GF-D8 (cell line): ENCODE measurements at places on chromosomes 6 and 20.

GRCh38 chr6:127634178-127634577 is 57.2 kb downstream of the C6orf58 start:
- DNase-seq = no peak

GRCh38 chr6:32129297-32130088 is 595 bp downstream of the FKBPL start:
- DNase-seq = peak; percentile 49

DNA sequence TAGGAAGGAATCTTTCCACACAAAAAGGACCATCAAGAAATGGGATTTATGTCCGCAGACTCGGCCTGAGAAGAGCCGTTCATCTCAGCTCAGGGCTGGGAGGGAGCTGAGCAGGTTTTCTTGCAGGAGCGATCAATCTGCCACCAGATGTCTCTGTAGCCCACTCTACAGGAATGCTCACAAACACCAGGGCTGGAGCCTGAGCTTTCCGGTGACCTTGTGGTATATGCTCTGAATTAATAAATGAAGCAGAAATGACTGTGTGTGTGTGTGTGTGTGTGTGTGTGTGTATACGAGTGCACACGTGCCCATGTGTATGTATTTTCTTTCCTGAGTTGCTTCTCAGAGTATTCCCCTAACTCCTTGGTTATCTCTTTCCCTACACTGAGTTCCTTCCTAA is 12.0 kb downstream of the CD83 start:
- DNase-seq = no peak

GRCh38 chr6:142420802-142421201 is 119.0 kb downstream of the ADGRG6 start:
- DNase-seq = no peak

GRCh38 chr6:34132486-34133185 is 13.3 kb downstream of the GRM4 start:
- no peak for DNase-seq

DNA sequence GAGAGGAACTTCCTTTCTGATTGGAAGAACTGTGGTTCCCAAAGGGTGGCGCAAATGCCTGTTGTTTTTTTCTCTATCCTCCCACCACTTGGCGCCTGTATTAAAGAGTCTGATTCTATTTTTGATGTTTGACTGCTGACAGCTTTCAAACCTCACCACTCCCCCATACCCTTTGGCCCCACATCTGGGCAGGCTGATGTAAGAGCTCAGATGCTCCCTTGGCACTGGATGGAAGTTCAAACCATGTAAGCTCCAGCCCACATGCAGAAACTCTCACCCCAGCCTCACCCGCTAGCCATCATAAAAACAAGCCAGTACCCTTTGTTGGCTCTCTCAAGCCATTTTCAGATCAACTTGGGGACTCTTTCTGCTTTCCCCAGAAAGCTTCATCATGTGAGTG is 20.0 kb upstream of the TMEM14A start:
- no peak for DNase-seq

GRCh38 chr6:100269189-100269588 is 195.5 kb downstream of the SIM1 start:
- no peak for DNase-seq

- no peak for DNase-seq
Measured at GRCh38 chr6:109052852-109053251, 41.8 kb downstream of the SESN1 start.

DNA sequence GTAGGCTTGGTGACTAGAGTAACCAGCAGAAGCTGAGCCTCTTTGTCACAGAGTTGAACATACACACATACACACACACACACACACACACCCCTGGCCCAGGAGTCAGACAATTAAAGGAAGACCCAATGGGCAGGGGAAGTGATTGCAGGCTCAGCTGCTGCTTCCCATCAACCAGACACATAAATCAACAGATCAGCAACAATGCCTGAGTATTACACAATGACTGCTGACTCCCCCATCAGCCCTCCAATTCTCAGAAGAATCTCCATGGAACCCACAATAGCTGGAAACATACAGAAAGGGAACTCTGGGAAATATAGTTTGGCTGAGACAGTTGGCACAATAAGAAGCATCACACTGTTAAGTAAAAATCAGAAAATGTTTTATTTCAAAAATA is 270.4 kb upstream of the PLCB4 start:
- DNase-seq = no peak

GRCh38 chr6:168934660-168935627 is 318.7 kb downstream of the THBS2 start:
- DNase-seq = no peak

DNA sequence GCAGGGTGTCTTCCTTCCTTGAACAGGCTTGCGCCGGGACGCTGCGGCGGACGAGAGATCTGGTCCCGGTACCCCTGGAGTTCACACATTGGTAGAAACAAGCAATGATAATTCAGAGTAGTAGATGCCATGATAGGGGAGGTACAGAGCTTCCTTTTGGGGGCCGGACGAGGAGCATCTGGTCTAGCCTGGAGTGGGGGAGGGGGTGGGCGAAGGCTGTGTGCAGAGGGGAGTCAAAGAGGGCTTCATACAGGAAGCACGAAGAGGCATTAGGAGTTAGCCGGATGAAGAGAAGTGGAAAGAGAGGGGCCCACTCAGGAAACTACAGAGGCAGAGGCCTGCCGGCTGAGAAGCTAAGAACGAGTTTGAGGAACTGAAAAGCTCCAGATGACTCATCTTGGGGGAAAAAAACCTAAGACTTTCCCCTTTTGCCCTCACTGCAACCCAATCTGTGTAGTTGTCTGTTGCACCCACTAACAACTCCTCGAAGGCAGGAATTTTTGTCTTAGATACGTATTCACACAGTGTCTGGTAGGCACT is 611 bp downstream of the CNPY3 start:
- DNase-seq = peak; percentile 86

- no peak for DNase-seq
Measured at GRCh38 chr6:2516059-2516458, 234.7 kb downstream of the MYLK4 start.

GRCh38 chr6:20791944-20792343 is 257.7 kb downstream of the CDKAL1 start:
- DNase-seq = no peak

DNA sequence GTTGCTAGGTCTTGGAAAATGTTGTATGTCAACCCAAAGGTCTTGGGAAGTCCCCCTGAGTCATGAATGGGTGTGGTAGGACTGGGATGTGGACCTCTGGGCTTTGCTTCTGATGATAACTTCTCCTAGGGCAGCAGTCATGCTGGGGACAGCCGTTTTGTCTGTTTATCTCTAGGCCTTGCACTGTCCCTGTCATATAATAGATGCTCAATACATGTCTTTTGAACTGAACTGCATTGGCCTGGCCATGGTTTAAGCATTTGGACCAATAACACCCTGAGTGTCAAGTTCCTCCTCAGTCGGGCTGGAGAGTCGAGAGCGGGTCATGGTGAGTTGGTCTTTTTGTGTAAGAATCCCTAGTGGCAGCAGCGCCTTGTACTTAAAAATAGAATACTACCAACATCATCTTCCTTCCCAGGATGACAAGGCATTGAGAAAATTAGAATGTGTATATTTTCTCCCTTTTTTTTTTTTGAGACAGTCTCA is 43.1 kb downstream of the E2F3 start:
- DNase-seq = no peak

DNA sequence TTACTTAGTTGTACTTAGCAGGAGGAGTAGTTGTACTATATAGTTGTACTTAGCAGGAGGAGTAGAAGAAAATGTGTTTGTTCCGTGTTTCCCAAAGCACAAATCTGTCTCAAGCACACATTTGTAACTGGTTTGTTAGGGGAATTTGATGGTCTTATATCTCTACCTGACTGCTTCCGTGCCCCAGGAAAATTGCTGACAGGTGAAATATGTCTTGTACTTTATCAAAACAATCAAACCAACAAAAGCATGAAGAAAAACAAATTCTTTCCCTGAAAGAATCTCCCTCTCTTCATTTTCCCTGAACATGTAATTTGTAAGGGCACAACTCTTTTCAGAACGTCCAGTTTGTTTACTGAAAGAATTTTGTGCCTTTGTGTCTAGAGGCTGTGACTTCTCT is 106.6 kb upstream of the RGS17 start:
- DNase-seq = no peak

GRCh38 chr6:89273816-89274215 is 41.3 kb downstream of the GABRR2 start:
- no peak for DNase-seq

GRCh38 chr20:47481330-47482216 is 20.1 kb upstream of the NCOA3 start:
- no peak for DNase-seq

DNA sequence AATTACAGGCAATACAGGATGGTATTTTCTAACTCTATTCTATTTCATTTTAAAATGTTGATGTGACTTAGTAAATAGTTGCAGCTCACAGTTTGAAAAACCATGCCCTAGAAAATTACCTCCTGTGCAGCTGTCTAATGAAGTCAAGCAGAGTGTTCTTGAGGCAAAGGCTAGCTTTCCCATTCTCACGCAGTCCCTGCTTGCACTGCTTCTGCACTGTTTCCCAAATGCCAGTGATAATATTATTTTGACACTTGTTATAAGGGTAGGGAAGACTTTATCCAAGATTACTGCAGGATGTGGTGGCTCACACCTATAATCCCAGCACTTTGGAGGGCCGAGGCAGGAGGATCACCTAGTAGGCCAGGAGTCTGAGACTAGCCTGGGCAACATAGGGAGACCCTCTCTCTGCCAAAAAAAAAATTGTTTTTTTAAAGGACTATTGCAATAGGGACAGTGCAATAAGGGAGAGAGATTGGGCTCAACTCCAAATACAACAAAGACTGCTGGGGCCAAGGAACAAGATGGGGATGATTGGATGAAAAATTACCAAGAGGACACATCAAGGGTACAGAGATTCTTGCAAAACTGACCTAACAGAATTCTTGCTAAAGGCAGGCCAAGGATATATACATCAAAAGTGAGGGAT is 196.1 kb downstream of the LY86 start:
- no peak for DNase-seq

DNA sequence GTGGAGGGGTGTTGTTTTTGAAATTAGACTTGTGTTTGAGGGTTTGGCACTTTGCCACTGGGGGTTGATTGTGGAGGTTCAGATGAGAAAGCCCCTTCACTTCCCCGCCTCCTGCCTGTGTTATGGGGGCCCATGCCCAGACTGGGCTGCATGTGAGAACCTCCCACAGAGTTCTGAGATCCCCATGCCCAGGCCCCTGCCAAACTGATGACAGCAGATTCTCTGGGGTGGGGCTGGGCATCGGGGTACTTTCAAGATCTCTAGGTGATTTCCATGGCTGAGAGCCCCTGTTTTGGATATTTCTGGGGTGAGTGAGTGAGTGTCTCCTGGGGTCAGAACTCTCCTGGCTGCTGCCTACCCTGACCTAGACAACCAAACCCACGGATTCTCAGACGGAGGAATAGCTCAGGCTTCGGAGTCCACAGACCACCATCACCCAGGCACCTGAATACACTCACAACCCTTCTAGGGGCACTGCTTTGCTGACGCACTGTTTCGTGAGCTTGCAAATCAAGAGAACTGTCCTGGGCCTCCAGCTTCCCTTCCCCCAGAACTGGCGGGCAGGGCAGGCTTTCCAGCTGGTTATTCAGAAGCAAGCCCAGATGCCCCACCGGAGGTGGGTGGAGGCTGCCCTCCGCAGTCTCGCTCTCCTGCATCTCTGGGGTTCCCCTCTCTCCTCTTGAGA is 6.3 kb downstream of the BCAS1 start:
- no peak for DNase-seq

GRCh38 chr6:153090241-153090930 is 40.7 kb downstream of the RGS17 start:
- no peak for DNase-seq

DNA sequence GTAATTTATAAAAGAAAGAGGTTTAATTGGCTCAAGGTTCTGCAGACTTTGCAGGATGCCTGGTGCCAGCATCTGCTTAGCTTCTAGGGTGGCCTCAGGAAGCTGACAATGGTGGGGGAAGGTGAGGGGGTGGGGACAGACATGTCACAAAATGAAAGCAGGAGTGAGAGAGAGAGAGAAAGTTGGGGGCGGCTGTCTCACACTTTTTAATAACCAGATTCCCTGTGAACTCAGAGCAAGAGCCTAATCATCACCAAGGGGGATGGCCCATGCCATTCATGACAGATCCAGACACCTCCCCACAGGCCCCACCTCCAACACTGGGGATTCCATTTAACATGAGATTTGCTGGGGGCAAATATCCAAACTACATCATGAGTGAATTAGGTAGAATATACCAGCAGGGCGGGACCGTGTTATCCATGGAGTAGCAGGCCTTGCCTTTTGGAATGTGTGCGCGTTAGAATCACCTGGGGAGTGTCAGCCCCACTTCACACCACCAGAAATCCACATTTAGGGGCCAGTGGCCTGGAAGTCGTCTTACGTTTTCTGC is 258.8 kb downstream of the CDH4 start:
- DNase-seq = no peak

DNA sequence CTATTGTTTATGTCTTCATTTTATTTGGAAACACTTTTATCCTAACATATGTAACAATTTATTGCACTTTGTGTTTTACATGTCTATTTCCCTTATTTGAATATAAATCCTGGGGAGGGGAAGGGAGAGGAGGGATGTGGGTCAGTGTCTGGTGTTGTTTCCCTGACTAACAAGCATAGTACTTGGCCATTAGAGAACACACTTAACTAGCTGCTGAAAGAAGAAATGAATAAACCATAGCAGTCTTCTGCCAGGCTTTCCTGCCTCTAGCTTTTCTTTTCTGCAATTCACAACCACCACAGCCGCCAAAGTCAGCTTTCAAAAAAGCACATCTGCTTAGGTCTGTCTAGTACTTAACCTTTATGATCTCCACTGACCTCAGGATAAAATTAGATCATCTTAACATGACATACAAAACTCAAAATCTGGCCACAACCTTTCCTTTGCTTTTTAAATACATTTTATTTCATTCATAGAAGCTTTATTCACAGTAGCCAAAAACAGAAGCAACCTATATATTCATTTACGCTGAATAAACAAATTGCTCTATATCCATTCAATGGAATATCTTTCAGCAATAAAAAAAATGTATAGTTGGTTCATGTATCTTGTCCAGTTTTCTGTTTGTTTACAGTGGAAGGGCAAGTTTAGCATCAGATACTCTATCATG is 16.3 kb downstream of the PDSS2 start:
- DNase-seq = no peak

- DNase-seq = peak; percentile 26
Measured at GRCh38 chr6:136920216-136920615, 1.9 kb upstream of the SLC35D3 start.

GRCh38 chr20:47773371-47773786 is 11.9 kb downstream of the SULF2 start:
- no peak for DNase-seq

GRCh38 chr6:1103945-1104623 is 207.8 kb upstream of the FOXQ1 start:
- no peak for DNase-seq

- no peak for DNase-seq
Measured at GRCh38 chr6:142985281-142985680, 40.3 kb upstream of the HIVEP2 start.

DNA sequence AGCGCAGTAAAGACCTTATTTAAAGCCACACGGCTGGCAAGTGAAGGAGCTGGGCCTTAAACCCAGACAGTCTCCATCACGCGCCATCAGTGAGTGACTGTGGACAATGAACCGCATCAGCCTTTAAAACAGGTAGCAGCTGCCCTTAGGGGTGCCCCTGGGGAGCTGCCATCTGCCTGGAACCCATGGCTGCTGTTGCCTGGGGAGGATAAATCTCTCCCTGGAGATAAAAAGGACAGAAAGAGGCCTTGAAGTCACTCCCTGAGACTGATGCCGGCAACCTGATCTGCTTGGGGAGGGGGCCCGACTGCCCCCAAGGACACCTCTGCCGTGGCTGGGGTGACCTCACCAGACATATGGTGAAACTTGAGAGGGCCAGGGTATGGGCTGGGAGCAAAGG is 73.5 kb downstream of the PREX1 start:
- DNase-seq = no peak
